ENCODE measurements at places on chromosomes 4 and X.

- no peak for DNase-seq
Measured at GRCh38 chr4:116733370-116733769, 352.0 kb downstream of the TRAM1L1 start.

DNA sequence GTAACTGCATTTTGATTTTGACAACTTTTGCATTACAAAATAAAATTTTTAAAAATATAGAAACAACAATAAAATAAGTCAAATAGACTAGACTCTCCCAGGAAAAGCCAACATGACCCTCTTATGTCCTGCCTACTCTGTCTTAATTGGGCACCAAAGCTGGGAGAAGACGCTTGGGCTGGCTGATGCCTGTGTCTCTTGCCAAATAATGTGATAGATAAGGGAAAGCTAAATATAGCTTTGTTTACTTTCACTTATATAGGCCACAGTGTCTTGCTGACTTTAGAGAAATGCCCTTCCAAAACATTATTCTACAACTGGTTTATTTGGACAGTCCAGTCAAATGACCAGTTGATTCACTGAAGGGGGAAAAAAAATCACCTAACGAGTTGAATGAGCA lies 54.2 kb downstream of the FMR1NB start:
- no peak for DNase-seq

DNA sequence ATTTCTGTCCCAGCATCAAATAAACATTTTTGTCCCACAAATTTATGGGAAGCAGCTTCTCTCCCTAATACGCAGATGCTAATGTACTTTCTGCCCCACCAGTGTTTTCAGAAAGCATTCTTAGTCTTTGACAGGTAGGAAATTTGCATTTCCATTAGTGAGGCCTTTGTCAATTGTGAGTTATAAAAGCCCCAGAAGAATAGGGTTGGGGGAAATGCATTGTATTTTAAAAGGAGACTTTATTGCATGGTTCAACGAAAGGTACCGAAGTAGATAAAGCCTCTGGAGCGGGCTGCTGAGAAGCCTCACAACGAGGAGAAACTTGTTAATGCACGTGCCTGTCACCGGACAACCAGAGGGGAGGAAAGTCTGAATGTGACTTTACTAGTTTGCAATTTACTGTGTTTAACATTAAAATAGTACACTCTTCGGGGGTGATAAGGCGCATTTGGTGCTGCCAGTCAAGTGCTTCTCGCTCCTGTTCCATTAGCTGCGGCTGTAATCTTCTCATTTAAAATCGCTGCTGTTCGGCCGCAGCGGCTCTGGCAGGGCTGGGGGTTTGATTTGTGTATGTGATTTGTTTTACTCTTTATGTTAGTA lies 63.4 kb downstream of the DCTD start:
- DNase-seq: no peak

DNA sequence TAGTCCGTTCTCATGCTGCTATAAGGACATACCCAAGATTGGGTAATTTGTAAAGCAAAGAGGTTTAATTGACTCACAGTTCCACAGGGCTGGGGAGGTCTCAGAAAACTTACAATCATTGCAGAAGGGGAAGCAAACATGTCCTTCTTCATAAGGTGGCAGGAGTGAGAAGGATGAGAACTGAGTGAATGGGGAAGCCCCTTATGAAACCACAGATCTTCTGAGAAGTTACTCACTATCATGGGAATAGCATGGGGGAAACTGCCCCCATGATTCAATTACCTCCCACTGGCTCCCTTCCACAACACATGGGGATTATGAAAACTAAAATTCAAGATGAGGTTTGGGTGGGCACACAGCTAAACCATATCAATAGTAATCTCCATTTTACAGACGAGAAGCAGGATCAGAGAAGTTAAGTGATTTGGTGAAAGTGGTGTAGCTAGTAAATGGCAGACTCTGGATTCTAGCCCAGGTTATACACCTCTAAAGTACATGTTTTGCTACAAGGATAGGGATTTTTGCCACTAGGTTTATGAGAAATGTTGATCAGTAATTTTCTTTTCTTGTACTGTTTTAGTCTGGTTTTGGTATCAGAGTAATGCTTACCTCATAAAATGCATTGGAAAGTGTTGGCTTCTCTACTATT lies 47.3 kb upstream of the C1GALT1C1 start:
- DNase-seq: no peak

GRCh38 chrX:38008658-38009057 lies 2.3 kb downstream of the SYTL5 start:
- no peak for DNase-seq

- no peak for DNase-seq
Measured at GRCh38 chr4:71520308-71520707, 181.5 kb downstream of the SLC4A4 start.

DNA sequence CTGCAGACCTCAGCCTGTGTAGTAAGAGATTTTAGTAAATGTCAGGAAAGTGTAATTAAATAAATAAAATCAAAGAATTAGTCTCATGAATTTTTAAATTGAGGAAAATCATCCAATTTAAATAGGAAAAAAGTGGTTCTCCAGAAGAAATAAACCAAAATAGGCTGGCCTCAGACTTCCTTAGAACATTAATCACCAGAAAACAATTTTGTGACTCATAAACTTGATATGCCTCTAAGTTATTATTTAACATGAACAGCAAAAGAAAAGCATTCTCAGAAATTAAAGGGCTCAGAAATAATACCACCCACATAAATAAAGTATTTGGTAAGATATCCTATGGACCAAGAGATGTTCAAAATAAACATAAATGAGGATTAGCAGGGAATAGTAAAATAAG lies 14.3 kb downstream of the FAM47B start:
- no peak for DNase-seq

DNA sequence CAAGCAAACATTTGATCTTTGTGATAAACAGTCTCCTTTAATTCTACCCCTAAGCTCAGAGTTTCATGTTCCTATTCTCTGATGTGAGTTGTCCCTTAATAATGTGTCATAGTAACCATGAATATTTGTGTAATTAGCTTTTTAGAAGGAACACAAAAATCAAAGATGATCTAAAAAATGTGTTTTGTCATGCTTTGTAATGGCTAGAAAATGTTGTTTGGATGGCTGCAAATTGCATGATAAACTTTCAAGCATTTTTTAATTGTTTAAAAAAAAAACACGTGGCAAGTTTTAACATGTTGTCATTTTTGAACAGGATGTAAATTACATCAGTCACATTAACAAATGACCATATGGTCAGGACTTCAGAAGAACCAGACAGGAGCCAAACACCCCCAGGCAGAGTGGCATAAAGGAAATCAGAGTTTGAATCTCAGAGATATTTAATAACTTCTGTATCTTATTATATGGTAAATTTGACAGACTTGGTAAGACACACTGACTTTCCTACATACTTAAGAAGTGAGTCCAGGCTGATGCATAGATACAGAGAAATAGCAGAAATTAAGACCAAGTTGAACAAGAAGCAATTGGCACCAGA lies 223.9 kb upstream of the VEGFC start:
- no peak for DNase-seq

DNA sequence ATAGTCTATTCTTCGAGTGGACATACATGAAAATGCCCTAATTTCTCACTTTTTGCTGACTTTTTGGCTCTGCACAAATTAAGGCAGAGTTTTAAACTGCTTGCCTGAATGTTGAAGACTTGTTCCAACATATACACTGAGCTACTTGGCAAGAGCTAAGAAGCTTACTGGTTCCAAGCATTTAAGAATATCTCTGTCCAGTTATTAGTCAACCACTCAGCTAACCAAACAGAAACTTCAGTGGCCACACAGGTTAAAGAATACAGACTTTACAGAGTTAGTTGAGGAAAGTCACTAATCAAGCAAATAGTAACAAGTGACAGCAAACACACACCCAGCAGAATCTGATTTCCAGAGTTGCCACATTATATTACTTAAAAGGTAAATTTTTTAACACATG lies 35.5 kb downstream of the AMER1 start:
- no peak for DNase-seq

DNA sequence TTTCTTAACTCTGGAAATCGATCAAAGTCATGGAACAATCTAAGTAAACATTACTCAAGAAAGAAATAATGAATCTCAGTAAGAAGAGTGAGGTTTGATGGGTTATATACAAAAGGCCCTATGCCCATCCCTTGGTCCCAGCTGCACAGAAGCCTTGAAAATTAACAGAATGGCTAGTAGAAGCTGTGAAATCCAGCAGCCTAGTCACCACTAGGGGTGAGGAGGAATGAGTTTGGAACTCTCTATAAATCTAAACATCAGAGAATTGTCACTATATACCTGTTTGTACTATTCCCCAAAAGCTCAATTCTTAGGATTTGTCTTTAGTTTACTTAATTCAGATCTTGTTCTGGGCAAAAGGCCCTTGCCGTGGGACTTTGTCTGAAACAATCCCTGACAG lies 313.9 kb upstream of the GRID2 start:
- DNase-seq: no peak

- DNase-seq: no peak
Measured at GRCh38 chrX:21153503-21153902, 220.7 kb upstream of the CNKSR2 start.

- no peak for DNase-seq
Measured at GRCh38 chrX:67546496-67547423, 2.9 kb downstream of the AR start.

DNA sequence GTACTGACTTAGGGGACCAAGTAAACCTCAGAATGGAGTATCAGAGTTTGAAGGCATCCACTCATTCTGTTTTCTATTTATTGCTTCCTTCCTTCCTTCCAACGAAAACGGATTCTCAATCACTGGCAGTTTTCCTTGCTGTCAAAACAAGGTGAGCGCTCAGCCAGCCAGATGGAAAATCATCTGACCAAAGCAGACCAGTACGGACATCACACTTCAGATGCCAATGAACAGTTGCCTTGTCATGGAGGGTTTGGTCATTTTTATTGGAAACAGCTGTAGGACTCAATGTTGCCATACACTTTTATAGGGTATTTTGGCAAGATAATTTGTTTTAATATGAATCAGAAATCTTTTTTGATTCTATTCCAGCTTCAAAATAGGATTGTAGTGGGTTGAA lies 16.6 kb downstream of the GEMIN8 start:
- DNase-seq: no peak

DNA sequence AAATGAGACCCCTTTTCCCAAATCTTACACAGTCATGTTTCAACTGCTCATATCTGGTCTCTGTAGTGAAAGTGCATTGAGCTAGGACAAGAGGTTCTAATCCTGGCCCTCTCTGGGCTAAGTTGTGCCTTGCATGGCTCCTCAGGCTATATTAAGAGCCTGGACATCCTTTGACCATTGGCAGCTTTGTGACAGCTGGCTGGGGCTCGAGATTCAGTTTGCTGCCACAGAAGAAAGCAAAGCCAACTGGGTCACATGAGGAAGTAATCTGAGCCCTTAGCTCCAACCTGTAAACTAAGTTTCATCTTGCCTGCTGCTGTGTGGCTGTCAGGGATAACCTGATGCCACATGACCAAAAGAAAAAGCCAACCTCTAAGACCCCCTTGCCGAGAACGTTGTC lies 51.8 kb upstream of the JADE1 start:
- no peak for DNase-seq

DNA sequence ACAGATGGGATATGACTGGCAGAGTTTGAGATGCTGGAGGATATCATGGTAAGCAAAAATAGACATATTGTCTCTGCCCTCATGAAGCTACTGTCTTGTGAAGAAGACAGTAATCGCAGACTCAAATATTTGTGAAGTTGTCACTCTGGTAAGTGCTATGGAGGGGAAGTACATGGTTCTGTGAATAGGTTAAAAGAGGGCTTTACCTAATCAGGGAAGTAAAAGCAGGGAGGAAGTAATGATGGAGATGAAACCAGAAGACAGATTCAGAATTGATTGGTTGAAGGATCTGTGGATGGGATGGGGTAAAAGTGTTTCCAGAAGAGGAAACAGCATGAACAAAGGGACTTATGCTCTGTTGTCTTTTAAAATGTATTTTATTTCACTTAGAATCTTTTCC lies 19.3 kb upstream of the MAGED1 start:
- no peak for DNase-seq

DNA sequence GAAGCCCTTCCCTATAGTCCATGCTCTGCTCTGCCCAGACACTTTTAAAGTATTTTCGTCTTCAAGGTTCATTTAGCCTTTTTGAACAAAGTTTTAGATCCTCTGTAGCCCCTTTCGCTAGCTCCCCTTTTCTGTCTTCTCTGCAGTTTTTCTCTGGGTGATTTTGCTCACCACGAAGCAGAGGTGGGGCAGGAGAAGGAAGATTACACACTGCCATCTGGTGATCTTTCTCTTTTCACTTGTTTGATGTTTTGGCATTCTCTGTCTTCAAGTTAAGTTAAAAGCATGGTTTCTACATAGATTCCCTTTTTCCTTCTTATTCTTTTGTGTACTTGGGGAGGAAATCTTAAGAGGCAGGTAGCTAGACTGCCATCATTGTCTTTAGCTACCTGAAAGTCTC lies 43.9 kb downstream of the CC2D2A start:
- no peak for DNase-seq

- no peak for DNase-seq
Measured at GRCh38 chr4:62360156-62360545, 1160.0 kb downstream of the ADGRL3 start.

DNA sequence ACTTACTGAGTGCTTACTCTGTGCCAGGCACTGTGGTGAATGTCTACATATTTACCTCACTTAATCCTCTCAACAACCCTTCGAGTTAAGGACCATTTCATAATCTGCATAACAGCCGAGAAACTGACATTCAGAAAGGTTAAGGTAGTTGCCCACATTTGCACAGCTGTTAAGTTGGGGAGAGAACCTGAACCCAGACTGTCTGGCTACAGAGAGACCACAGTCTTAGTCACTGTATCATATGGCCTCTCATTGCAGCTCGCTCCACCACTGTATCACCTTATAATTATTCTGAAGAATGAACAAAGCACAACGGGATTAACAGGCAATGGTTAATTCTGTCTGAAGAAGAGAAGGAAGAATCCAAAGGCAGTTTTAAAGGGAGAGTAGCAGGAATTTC lies 98.5 kb downstream of the ADGRA3 start:
- no peak for DNase-seq

DNA sequence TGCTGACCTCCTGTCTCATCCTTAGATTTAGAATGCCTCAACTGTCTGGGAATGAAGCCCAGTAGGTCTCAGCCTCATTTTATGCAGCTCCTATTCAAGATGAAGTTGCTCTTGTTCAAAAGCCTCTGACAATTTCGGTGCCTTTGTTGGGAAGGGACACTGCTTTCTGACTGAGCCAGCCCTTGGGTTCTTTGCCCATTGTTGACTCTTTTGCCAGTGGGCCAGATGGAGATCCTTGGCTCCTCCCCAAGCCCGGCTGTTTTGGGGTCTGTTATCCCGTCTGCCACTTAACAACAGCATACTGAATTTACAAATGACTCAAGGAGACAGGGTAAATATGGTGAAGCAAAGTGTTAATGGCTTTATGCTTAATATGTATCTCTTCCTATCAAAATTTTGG lies 58.3 kb upstream of the PRKX start:
- no peak for DNase-seq

GRCh38 chrX:153551135-153551534 lies 33.7 kb downstream of the ATP2B3 start:
- no peak for DNase-seq

DNA sequence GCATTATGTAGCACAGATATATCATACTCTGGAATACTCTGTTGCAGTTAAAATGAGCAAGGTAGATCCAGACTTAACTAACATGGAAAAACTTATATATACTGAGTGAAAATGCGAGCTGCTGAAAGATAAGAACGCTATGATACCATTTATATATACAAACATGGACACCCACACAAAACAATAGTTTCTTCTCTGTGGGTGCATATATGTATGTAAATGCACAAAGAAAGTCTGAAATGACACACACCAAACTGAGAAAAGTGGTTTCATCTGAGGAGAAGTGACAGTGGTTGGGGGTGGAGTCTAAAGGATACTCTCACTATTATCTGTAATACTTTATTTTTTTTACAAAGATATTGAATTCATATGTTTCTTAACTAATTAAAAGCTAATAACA lies 12.2 kb upstream of the FGF2 start:
- DNase-seq: no peak
